ENCODE measurements at places on chromosomes 11 and 22.

DNA sequence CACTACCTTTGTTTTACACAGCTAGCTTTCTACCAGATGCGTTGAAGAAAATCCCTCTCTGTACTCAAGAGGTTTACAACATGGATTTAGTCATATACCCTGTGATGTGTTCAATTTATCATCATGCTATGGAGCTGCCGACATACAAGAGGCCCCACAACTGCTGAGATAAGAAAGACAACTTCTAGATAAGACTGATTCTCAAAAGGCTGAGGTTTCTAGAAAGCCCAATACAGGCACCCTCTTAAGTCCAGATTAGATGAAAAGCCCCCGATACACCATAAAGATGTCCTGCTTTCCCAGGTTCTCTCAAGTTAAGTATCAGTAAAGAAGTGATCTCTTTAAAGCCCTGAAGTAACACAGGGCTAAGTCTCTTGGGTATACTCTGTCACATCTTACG lies 14.3 kb downstream of the MTCH2 start:
- DNase-seq: no peak

- DNase-seq: peak; percentile 65
Measured at GRCh38 chr22:36417281-36417686, 29.5 kb upstream of the MYH9 start.

- no peak for DNase-seq
Measured at GRCh38 chr22:50518606-50519005, 6.8 kb downstream of the SCO2 start.

DNA sequence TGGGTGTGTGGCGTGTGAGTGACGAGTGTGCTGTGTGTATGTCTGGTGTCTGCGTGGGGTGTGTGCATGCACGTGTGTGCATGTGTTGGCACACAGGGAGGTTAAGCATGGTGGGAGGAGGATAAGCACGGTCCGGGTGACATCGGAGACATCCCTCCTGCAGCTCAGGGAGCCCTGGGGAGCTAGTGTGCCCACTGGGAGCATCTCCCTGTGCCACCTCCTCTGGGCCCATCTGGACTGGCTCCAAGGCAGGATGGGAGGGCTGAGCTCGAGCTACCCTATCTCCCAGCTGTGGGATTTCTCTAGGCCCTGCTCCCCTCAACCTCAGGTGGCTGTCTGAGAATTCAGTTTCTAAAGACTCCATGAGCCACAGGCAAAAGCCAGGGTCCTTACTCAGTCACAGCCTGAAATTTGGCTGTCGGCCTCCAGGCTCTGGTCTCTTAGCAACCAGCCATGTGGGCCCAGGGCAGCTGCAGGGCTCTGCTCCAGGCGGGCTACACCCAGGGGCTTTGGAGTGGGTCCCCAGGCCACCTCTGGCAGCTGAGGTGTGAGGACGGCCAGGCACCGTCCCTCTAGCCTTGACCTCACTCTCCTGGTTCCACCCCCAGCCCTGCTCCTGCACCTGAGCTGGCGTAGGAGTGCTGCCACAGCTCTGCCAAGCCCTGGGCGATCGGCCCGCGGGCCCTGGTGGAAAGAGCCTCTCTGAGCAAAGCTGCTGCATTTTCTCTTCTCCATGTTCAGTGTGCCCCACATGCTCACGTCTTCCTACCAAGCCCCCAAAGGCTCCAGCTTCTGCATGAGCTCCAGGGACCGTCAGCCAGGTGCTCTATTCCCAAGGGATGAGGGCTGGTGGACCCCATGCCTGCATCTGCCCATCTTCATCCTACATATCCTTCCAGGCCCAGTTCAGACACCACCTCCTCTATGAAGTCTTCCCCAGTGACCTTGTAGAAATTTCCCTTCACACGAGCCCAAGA lies 39.7 kb downstream of the RTL6 start:
- no peak for DNase-seq

- DNase-seq: no peak
Measured at GRCh38 chr22:49601614-49602321, 225.9 kb downstream of the BRD1 start.

- no peak for DNase-seq
Measured at GRCh38 chr22:38353701-38354100, 36.5 kb upstream of the CSNK1E start.

DNA sequence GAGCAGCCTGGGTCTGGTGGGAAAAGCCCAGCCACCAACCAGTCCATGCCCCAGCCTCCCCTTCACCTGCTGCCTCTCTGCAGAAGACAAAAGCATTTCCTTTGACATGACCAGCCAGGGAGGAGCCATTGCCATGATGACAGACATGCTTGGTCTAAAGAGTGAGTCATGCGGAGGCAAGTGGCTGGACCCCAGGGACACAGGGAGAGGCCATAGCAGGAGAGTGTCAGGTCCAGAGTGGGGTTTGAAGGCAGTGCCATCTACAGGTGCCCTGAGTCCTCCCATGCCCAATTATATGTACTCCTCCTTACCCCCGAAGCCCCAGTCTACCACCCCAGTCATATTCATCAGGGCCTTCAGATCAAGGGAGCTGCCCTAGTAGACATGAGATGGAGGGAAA lies 67.4 kb downstream of the SCN3B start:
- peak; percentile 1 for DNase-seq

- peak; percentile 63 for DNase-seq
Measured at GRCh38 chr11:1548221-1549070, 23.6 kb downstream of the DUSP8 start.

- no peak for DNase-seq
Measured at GRCh38 chr11:85960678-85961077, 105.5 kb downstream of the CCDC83 start.

DNA sequence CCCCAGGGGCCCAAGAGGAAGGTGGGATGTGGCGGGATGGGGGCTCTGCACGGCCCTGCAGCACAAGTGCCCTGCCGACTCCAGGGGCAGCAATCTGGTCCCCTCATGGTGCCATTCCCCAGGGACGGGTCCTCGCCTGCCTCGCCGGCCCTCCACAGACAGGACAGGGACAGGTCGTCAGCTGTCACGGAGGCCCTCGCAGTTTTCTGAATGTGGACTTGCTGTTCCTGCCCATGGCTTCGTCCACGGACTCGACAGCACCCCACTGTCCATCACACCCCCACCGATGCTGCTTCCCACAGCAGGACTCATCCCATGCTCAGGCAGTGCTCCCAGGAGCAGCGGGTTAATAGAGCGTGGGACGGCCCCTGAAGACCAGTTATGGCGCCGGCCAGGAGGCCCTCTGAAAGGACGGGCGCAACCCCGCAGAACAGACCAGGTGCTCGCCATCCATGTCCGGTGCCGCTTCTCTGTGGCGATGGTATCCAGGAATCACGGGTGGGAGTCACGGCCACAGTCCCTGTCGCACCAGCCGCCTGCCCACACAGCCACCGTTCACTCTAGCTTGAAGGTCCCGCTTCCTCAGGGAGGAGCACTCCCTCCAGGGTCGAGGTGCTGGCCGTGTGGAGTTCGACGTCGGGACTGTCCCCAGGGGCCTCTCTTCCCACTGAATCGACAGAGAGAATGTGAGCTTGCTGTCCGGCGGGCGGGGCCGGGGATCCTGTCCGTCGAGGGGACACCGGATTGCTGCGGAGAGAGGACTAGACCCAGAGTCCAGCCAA lies 18.5 kb upstream of the MUC2 start:
- DNase-seq: no peak

DNA sequence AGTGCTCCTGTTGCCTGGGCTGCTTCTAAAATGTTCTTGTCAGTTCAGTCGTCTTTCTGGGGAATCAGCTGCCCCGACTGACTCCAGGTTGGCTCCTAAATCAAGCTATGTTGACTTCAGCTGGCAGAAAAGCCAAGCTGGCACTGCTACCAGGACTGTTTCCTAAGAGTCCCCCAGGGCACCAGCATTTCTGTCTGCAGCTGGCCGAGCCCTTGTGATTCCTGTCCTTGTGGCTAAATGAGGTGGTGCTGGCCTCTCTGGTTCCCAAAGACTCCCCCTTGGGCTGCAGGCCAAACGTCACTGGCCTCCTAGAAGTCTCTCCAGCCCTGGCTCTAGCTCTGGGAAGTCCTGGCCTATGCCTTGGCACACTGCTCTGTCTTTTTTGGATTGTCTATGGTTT lies 31.1 kb downstream of the GRAMD1B start:
- no peak for DNase-seq

DNA sequence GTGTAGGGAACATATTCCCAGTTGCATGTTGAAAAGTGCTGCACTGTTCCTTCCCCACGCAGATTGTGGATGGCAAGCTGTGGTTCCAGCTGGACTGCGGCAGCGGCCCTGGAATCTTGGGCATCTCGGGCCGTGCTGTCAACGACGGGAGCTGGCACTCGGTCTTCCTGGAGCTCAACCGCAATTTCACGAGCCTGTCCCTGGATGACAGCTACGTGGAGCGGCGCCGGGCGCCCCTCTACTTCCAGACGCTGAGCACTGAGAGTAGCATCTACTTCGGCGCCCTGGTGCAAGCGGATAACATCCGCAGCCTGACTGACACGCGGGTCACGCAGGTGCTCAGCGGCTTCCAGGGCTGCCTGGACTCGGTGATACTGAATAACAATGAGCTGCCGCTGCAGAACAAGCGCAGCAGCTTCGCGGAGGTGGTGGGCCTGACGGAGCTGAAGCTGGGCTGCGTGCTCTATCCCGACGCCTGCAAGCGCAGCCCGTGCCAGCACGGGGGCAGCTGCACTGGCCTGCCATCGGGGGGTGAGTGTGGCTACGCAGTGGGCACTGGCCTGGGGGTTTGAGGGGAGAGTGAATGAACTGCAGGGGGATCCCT lies 102.7 kb upstream of the MTNR1B start:
- DNase-seq: no peak

- DNase-seq: no peak
Measured at GRCh38 chr11:57358543-57358961, 20.4 kb downstream of the P2RX3 start.

- DNase-seq: no peak
Measured at GRCh38 chr11:121696931-121697670, 244.3 kb upstream of the SORL1-AS1 start.

DNA sequence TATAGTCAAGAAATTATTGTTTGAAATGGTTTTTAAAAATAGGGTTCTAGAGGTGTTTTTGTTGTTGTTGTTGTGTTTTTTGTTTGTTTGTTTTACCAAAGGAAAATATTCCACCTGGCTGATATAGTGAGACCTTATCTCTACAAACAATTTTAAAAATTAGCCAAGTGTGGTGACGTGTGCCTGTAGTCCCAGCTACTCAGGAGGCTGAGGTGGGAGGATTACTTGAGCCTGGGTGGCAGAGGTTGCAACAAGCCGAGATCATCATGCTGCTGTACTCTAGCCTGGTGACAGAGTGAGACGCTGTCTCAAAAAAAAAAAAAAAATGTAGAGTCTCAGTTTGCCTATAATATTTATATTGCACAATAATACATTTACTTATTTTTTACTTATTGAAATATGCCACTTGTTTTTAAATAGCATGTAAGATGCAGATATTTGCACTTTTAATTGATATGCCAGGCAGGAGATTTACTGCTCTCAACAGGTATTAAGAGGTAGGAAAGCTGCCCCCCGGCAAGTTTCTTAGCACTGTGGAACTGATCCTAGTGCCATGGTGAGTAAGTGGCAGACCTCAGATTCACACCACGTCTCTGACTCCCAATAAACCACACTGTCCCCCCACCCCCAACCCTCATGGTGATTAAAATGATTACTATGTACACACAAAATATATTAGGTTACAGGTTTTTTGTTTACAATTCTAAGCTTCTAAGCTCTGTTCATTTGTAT lies 157.4 kb downstream of the TEAD1 start:
- DNase-seq: peak; percentile 59

DNA sequence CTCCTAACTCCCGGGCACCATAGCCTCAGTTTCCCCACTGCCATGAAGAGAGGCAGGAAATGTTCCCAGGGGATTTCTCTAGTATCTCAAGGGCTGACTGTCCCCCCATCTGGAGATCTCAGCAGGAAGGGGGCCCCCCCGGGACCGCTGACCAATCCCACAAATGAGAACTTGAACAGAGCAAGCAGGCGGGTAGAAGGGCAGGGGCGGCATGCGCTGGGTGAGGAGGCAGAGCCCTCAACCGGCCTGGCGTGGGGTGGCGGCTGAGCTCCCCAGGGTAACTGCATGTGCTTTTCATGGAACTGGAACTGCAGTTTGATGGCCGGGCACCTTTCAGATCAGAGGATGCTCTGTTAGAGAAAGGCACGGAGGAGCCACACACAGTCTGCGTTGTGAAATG lies 144.5 kb downstream of the CTTN start:
- no peak for DNase-seq

- no peak for DNase-seq
Measured at GRCh38 chr22:36818010-36818642, 1.3 kb upstream of the PVALB start.

DNA sequence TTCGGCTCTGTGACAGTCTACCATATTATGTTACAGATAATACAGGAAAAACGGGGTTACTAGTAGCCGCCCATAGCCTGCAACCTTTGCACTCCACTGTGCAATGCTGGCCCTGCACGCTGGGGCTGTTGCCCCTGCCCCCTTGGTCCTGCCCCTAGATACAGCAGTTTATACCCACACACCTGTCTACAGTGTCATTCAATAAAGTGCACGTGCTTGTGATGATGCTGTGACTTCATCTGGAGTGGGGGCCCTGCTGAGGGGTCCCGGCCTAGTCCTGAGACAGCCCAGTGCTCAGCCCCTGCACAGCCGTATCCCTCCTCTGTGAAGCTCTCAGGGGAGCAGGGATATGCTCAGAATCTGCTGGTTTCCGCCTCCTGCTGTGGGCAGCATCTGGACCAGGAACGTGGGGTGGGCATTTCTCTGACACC lies 1.2 kb downstream of the IFITM1 start:
- DNase-seq: no peak

- DNase-seq: no peak
Measured at GRCh38 chr11:969651-970205, 44.1 kb downstream of the AP2A2 start.

- no peak for DNase-seq
Measured at GRCh38 chr11:83655976-83656375, 369.8 kb upstream of the CCDC90B start.

DNA sequence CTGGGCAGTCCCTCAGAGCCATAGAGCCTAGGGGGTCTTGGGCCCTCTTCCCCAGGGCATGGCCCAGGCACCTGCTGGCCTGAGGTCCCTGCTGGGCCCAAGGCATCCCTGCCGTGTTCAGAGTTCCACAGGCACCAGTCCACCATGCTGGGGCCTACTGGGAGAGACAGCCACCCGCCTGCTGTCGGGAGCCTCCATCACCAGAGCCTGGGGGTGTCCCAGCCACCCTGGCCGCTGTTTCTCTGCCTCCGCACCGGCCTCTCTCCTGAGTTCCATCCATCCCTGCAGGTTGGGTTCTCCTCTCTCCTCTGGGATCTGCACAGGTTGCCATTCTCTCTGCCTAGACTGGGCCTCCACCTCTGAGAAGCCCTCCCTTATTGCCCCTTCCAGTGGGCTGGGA lies 68.6 kb downstream of the KCNQ1 start:
- DNase-seq: no peak

All from renal cortical epithelial cell (primary cell).